ENCODE measurements at places on chromosomes 5 and 9.

GRCh38 chr5:4058899-4059298 lies 463.3 kb downstream of the IRX1 start:
- DNase-seq: no peak

GRCh38 chr5:71873191-71873591 lies 154.1 kb downstream of the CARTPT start:
- no peak for DNase-seq

GRCh38 chr5:10525124-10525495 lies 38.8 kb upstream of the ANKRD33B start:
- DNase-seq: no peak

DNA sequence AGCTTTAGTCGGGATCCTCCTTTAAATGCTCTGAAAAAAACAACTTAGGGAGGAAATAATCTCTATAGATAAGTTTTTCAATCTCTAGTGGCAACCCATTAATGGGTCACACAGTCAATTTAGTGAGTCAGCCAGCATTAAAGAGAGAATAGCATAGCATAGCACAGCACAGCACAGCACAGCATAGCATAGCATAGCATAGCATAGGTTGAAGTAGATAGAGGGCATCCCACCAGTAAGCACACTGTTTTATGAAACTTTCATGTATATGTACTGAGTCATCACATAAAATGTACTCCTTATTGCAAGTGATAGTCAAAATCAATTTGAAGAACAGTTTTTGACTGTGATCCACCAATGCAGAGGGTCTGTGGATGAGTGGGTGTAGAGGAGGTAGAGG lies 522.9 kb downstream of the CCDC171 start:
- no peak for DNase-seq

GRCh38 chr5:35096216-35096615 lies 48.5 kb upstream of the AGXT2 start:
- DNase-seq: no peak

DNA sequence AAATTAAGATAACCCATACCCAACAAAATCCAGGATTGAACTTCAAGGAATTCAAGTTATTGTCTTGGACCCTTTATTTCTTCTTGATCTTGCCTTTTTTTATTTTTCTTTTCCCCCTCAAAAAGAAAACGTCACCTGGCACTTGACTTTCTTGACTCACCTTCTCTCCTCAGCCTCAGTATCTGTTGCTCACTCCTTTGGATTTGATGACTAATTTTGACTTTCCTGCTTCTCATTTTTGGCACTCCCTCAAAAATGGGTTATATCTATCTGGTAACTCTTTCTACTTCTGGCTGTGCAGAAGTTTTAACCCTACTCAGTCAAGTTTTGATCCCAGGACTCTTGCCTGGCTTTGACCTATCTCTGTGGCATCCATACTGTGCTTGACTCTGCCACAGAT lies 66.6 kb upstream of the SPATA31D4 start:
- no peak for DNase-seq

DNA sequence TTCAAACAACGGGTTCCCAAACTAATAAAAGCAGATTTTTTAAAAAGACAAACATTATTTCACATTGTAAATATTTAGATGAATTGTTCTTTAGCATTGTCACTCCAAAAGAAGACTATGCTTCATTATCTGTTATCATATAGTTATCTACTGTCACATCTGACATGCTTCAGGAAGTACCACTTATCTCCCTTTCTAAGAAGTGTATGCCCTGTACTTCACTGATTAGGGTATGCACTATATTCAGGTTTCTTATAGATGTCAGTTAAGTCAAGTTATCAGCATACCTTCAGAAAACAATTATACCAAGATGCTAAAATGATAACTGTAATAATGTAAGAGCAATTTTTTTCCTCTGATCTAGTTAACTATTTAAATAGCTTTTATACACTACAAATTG lies 40.4 kb downstream of the LMBRD2 start:
- no peak for DNase-seq

DNA sequence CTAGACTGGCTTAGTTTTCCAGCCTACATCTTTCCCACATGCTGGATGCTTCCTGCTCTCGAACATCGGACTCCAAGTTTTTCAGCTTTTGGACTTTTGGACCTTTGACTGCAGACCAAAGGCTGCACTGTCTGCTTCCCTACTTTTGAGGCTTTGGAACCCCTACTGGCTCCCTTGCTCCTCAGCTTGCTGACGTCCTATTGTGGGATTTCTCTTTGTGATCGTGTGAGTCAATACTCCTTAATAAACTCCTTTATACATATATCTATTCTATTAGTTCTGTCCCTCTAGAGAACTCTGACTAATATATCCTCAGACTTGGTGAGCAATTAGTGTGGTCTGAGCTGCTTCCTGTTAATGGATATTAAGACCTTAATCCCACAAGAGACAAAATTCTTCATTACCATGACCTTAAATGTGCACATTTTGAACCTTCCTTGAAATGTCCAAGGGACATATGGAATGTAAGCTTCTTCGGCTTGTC lies 752.9 kb downstream of the CDH18 start:
- DNase-seq: no peak

DNA sequence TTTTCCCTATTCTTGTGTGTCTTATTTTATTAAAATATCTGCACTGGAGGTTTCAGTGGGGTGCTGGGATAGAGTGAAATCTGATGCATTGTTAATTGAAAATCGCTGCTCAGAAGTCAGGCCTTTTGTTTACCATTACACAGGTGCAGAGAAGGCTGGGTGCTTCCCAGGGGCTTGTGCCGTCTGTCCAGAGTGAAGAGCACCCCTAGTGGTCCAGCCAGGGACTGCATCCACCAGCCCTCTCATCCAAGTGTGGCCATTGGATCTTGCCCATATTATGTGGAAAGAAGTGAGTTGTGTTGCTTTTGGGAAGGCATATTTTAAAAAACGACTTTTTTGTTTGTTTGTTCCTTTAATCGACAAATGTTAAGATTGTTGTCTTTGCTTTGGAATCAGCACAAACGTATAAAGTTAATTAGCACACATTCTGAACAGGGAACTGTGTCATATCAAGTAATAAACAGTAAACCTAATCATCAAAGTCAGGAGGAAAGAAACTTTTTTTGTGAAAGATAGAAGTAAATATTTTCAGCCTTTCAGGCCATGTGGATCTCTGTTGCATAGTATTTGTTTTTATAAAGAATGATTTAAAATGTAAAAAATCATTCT lies 315.6 kb downstream of the MTRR start:
- DNase-seq: no peak

DNA sequence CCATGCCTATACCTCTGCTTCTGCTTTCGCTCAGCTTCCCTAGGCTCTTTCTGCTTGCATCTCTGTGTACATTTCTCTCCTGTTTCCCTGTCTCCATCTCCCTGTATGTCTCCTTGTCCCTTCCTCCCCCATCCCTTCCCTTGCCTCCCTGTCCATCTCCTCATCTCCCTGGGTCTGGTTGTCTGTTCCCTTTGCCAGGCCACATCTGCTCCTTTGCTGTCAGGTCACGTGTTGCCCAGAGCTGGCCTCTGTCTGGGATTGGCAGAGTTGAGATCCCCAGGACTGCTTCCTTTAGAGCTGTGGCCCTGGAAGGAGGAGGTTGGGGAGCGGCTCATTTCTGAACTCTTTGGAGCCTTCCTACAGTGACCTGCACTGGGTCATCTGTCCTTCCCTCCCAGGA lies 31.8 kb upstream of the PTGS1 start:
- no peak for DNase-seq

All from dorsolateral prefrontal cortex (tissue), 122 donors.